ENCODE measurements at places on chromosomes 6 and 20.
A peak's percentile ranks its signal among the peaks of the same experiment; 100 is the strongest.

DNA sequence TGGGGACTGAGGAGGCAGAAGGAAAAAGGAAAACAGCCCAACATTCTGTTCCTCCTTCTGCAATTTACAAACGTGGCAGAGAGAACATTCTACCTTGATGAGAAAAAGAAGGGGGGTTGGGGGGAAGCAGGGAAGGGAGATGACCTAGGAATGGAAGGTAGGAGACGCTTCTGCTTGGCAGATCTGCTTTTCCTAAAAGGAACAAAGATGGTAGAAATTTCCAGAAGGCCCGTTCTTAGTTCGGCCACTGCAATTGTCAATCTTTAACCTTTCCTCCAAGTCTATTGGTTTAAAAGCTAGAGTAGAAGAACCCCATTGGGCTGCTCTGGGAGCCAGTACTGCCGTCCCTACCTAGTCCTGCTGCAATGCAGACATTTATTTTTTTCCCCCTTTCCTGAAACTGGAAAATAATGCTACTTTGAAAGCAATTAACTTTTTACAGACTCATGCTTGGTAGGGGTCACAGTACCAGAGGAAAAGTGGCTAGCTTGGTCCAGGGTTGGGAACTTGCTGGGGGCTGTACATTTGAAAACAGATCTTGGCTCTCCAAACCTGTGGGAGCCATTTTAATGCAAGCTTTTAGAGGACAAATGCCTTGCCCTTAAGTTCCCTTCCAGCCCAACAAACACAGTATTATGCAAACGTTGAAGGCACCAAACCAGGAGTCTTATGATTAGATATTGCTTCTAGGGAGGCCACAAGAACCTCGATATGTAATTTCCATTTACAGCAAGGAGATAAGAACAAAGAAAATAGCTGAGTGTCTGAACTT is 2.6 kb downstream of the ZMYND8 start:
- no peak for DNase-seq

DNA sequence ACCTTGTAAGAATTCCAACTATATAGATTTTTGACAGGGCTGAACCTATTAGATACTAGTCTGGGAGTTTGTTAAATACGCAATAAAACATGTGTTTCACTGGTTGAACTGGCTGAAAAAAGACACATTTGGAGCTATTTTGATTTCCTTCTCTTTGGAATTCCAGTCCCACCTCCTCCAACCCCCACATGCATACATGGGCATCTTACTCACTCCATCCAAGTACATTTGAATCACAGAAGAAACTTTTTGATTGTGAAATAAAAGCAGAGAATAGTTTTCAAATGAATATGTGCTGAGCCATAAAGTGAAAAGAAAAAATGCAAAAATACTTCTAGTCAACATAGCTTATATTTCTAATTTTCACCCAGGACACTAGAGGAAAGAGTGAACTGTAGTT is 33.9 kb upstream of the STXBP5 start:
- DNase-seq: no peak

- DNase-seq: no peak
Measured at GRCh38 chr6:38593409-38593808, 46.3 kb downstream of the BTBD9 start.

GRCh38 chr6:55562318-55562717 is 16.7 kb downstream of the HMGCLL1 start:
- DNase-seq: no peak

DNA sequence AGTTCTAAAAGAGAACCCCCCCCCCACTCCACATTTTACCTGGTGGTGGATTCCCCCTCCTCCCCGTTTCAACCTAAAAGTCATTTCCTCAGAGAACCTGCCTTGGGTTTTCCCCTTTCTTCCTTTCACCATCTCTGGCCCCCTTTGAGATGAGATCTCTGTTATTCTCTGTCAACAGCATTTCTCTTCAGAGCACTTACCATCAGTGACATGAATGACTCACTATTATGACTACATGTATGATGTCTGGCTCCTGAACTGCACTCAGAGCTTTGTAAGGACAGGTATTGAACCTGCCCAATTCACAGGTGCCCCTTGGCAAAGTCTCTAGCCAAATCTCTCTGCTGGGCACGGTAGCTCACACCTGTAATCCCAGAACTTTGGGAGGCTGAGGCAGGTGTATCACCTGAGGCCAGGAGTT is 61.4 kb upstream of the JARID2 start:
- DNase-seq: peak; percentile 5

GRCh38 chr6:153849072-153849779 is 189.8 kb upstream of the OPRM1 start:
- DNase-seq: no peak

GRCh38 chr20:17848249-17849048 is 120.1 kb downstream of the SNX5 start:
- no peak for DNase-seq

- DNase-seq: no peak
Measured at GRCh38 chr20:24795436-24795835, 153.6 kb upstream of the CST7 start.

DNA sequence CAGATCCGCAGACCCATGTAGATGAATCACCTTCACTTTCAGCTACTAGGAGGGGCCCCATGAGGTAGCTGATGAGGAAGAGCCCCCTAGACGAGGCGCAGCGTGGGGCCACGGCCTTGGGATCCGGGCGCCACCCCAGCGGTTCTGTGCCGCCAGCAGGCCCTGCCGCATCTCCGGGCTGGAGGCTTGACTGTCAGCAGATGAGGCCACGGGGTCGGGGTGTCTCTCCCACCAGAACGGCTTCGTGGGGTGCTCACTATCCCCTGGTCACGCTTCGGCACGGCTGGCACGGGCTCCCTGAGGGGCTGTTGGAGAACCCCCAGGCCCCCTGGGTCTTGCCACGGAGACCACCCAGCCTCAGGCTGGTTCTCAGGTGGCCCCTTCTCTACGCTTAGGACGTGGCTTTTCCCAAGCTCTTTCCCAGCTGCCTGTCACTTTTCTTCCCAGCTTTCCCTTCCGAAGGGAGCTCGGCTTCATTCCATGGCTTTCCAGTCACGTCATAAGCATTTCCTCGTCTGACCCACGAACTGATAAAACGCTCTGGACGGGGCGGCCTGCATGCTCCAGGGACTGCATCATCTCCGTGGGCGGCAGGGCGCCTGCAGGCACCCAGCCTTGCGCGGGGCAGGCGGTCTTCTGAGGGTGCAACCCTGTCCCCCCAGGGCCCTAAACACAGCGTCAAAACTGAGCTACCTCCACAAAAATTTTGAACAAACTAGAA is 85.9 kb downstream of the THBS2 start:
- DNase-seq: no peak

GRCh38 chr20:10415013-10415650 is 18.9 kb downstream of the MKKS start:
- no peak for DNase-seq

DNA sequence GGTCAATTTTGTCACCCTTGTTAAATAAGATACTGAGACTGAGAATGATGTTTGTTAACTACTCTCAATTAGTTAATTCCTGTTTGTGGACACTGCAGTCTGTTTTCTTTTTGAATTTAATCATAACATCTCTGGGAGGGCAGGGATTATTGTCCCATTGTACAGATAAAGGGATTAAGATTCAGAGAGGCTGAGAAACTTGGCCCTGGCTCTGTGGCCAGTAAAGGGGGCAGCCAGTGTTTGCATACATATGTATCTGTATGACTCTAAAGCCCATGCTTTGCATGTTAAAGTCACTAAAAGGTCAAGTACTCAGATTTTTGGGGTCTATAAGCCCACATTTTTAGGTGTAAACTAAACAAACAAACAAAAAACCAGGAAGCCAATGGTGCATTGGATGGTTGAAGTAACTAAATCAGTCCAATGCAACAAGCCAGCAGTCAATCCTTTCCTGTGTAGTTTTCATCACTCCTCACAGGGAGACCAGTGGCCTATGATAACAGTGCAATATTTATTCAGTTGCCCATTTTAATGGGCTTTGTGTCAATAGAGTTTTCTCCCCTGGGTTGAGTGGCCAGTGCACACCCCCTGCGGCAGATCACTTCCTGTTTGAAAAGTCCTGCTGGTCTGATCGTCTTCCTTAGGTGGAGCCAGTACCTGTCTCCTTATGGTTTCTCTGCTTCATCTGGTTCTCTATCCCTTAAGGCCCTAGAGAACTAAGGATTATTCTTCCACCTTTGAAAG is 106.7 kb downstream of the SLX4IP start:
- no peak for DNase-seq

GRCh38 chr20:58447511-58448391 is 58.7 kb downstream of the VAPB start:
- peak; percentile 32 for DNase-seq

DNA sequence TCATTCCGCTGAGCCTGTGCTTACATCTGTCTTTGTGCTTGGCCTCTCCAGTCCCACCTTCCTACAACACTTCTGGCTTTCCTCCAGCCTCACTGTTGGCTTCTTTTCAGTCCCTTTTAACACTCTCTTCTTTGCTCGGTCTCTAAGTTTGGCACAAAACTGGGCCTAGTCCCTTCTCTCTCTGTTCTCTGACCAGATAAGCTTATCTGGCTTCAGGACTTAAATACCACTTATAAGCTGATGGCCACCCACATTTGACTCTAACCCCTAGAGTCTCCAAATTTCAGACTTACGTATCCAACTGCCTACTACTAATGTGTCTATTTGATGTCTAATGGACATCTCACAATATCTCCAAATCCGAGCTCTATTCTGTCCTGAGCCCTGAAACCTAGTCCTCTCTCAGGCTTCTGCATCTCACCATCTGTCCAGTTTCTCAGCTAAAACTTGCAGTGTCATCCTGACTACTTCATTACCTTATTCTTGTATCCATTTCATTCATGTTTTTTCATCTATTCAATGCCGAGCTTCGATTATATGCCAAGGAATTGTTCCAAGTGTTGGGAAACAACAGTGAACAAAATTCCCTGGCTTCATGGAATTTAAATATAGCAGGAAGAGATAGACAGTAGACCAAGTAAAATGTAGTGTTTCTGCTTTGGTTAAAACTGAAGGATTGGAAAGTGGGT is 40.1 kb downstream of the TBPL1 start:
- DNase-seq: no peak

- DNase-seq: no peak
Measured at GRCh38 chr6:4664117-4664626, 112.0 kb upstream of the CDYL start.

DNA sequence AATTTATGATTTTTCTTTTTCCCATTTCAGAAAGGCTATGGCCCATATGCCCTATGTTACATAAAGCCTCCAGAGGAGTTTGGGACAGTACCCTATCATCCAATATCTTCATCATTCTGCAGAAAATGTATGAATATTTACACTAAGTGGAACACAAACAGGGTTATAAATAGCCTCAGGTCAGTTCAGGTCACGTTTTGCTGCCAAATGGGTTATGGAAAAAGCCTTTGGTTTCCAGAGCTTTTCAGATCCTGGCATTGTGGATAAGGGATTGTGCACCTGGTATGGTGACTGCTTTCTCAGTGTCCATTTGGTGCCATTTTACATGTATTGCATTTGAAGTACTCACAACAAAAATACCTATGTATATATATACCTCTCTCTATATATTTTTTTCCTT is 29.4 kb downstream of the UTRN start:
- no peak for DNase-seq

DNA sequence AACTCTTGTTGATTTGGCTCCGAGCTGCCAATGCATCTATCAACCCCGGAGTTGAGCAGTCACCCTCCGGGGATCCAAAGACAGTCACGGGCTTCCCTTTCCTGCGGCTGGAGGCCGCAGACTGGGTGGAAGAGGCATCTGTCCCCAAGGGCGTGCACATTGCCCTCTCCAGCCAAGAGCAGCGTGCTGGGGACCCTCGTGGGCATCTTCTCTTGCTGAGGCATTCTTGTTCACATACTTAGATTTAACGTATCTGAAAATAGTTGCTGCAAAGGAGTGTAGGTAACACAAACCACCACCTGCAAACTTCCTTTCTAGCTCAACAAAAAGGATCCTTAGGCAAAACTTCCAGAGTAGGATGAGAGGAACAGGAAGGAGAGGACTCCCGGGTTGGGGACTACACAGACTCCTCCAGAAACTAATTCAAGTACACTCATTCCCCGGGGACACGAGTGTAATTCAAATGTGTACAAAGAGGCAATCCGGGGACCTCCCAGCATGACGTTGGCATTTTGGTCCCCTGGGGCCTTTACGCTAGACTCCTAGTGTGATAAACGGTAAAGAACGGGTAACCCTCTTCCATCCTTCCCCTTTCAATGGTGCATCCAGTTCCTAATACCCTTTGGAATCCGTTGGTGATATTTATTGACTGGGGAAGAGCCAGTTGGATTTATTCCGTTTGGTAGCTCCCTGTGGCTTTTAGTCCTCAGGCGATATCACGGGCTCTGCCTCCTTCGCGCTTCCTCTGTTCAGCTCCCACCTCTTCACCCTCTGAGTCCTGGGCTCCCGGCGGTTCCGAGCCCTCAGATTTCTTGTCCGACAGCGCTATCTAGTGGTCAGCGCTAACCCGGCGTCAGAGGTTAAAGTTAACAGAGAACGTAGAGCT is 2.7 kb upstream of the COL12A1 start:
- peak; percentile 78 for DNase-seq

GRCh38 chr20:19888269-19888671 is 128.9 kb upstream of the NAA20 start:
- DNase-seq: no peak

DNA sequence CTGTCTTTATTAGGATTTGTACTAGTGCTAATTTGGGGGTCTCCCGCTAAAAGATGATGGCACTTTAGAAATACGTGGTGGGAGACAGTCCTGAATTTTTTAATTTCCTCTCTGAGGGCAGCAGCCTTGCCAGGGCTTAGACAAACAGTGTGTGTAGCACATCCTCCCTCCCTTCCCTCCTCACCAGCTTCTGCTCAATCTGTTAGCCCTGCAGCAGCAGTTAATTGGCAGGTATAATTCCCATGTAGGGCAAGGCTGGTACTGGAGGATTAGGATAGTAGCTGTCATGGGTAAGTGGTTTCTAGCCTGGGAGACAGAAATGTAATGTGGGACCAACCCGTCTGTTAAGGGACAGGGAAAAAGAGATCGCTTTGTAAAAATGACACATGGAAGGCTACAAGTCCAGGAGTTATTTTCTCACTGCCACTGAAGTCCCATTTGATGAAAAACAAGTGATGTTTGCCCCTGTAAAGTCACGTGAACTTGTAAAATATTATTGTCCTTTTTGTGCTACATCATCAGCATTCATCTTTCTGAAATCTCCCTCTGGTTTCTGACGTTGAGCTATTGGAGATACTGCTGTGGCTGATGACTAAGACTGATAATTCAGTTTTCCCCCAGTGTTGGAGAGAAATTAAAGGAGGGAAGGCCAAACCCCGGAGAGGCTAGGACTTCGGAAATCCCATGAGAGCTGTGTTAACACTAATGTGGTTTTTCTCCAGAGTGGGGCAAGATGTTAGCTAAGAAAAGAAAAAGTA is 40.6 kb downstream of the CTNNBL1 start:
- DNase-seq: no peak

GRCh38 chr20:2599288-2600006 is 53.0 kb upstream of the NOP56 start:
- DNase-seq: no peak

GRCh38 chr20:53739799-53740785 is 146.5 kb upstream of the ZNF217 start:
- DNase-seq: no peak

Measured in stimulated activated CD4-positive, alpha-beta T cell treated with anti-CD3 and anti-CD28 coated beads, Interleukin-1b, Interleukin-23, amount 100 ng/mL, for 4 hours (primary cell).